ENCODE measurements at places on chromosomes 13 and 19. TPM values are rescaled to one million over a fixed set of nuclear protein-coding genes. Genes with fewer than 3 reads are reported as not detected.
A peak's percentile ranks its signal among the peaks of the same experiment; 100 is the strongest.

Gene VSTM2B
- 8.7 TPM for total RNA-seq

- DNase-seq = peak; percentile 5
These were observed 788 bp upstream of the RTBDN start for GRCh38 chr19:12834976-12835757.

DNA sequence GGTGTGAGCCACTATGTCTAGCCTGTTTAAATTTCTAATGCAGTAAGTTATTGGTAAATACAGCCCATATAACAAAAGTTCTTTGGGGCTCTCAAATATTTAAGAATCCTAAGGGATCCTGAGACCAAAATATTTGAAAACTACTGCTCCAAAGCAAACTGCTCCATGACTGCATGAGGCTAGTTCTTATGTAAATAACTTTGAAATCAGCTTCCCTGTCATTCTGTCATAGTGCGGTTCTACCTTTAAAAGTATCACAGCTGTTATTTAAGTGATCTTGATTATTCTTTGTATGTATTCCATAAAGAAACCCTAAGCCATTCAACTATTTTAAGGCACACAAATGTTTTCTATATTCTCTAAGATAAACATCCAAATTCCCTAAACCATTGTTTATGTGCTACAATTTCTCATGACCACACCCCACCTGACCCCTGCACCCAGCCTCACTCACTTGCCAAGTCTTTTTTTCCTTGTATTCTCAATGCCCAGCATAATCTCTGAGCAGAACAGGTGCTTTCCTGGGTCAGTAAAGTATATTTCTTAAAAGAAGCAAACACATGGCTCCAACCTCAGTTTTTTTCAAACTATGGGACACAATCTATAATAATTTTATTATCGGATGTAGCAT is 146.6 kb downstream of the RNF17 start:
- peak; percentile 44 for DNase-seq

DNA sequence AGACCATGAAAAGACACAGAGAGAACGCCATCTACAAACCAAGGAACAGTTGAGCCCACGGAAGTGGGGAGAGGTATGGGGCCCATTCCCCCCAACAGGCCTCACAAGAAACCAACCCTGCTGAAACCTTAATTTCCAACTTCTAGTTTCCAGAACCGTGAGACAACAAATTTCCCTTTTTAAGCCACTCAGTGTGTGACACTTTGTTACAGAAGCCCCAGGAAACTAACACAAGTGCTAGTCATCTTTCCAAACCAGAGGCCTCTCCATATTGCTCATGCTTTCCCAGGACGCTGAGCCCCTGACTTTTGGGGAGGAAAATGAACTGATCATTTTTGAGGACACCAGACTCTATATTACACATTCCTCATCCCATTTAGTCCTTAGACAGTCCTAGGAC is 186.8 kb downstream of the NUFIP1 start:
- no peak for DNase-seq

Gene NLRP12
- 0.31 TPM for total RNA-seq

DNA sequence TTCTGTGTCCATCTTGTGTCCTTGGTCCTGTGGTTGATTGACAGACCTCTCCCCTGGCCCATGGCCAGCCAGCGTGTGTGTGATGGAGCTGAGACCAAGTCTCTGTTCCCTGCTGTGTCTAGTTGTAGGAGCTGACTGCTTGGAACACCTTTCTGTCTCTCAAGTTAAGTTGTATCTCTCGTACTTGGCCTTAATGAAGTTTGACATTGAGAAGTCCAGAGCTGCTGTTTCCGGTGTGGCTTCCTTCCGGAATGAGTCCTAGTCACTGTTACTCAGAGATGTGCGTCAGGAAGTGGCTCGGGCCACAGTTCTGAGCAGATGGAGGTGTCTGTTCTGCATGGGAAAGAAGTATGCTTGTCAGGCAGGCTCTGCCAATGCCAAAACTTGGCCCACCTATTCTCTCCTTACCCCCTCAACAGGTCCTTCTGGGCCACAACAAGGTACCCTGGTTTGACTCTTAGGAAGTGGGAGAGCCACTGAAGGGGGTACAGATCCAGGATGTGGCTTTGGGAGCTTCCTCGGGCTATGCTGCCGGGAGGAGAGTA is 54.3 kb downstream of the GATAD2A start:
- no peak for DNase-seq

Gene SIGLEC10
- not detected for total RNA-seq

DNA sequence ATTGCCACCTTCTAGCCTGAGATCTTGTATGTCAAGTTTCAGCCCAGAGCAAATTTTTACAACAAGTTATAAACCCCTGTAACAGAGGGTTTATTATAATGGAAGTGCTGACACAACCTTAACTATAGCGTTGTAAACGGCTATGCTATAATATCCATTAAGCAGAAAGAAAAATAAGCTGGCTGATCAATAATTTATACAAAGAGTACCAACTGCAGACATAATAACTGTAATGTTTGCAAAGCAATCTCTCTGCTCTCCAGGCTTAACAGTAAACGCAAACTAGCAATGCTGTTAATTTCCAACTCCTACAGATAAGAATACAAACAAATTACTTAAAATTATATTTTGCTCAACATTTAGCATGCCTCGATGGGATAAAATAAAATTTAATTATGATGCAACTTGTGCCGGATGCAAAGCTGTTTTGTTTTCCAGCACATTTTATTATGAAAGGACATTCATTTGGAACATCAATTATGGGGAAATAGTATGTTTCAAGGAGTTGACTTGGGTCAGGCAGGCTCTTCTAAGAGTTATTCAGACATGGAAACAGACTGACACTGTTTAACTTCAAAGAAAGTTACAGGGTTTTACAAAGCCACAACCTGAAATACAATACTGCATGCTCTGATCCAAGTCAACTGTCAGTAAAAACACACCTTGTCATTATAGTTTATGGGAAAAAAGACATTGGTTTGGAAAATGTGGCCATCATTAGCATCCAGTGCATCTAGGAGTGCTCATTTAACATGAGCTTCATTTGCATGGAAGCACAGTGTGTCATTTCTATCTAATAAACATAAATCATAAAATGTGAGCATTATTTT is 6.6 kb upstream of the DACH1 start:
- DNase-seq = no peak

- peak; percentile 60 for DNase-seq
These were observed 355.8 kb downstream of the MYO16 start for GRCh38 chr13:108985166-108985565.

DNA sequence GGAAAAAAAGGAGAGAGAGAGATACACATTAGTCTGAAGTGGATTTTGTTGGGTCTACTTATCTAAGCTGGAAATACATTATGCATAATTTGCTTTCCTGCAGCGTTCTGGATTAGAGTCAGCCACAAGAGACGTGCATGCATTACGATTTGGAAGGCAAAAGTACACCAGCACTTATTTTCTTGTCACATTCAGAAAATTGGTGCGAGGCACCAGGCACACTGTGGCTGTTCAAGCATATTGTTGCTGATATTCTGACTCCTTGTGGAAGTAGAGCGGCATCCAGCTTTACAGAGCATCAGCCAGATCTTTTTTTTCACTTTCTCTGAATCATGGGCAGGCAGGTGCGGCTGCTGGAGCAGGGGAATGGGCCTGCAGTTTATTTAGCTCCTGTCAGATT is 905.6 kb upstream of the SPRY2 start:
- no peak for DNase-seq

GRCh38 chr13:36412736-36413135 is 19.6 kb upstream of the CCNA1 start:
- DNase-seq = no peak

DNA sequence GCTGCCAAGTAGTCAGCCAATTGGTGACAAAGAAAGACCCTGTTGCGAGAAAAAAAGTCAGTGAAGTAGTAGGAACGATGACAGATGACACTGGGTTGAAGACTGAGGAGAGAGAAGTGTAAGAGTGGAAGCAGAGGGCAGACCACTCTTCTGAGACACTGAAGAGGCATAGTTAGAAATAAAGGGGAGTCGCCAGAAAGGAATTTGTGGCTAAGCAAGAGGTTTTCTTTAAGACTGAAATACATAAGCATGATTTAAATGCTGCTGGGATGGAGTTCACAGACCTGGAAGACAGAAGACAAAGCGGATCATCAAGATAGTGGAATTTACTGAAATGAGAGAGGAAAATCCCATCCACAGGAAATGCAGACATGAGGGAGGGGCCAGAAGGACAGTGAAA is 56.2 kb upstream of the USPL1 start:
- no peak for DNase-seq

Gene C2CD4C
- total RNA-seq = 0.78 TPM

- no peak for DNase-seq
These were observed 19.8 kb downstream of the STK24 start for GRCh38 chr13:98556968-98557631.

- DNase-seq = no peak
These were observed 1.4 kb downstream of the ABCA7 start for GRCh38 chr19:1041272-1041834.

DNA sequence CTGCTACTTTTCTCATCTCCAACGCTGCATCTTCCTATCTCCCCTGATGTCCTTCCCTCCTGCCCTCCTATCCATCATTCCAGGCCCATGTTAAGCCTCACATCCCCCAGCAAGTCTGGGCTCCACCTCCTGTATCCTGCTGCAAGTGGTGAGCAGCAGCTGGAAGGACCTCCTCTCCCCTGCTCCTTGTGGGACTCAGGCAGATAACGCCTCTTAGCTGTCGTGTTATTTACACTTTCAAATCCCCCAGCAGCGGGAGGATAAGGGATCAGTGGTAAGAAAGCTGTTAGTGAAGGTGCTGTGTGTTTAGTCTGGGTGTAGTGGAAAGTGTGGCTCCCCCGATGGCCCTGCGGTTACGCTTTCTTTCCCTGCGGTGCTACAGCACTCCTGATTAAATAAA is 211.9 kb downstream of the ZNF536 start:
- DNase-seq = no peak

GRCh38 chr19:19460258-19460731 is 54.8 kb downstream of the GATAD2A start:
- no peak for DNase-seq

Gene FUZ
- 26.2 TPM for total RNA-seq

Gene ZNF471
- total RNA-seq = 1.4 TPM

- DNase-seq = no peak
These were observed 16.2 kb downstream of the CAPN12 start for GRCh38 chr19:38727868-38728660.

Gene ADM5
- total RNA-seq = 1.4 TPM

DNA sequence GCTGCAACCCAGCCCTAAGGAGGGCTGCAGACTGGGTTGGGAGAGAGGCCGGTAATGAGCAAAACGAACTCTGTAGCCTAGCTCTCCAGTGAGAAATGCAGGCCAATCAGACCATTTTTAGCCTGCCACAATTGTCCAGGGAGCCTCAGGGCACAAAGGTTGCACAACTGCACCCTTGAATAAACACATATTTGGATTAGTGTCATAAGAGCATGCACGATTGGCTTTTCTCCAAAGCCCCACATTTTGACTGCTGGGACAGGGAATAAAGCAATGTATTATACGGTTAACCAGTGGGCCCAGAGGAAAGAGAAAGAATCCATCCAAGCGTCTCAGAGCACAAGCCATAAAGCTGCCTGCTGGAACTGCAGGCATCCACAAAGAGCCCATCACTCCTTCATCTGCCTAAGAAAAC is 729.4 kb upstream of the SGCG start:
- DNase-seq = peak; percentile 39

- DNase-seq = peak; percentile 30
These were observed 772.9 kb upstream of the SLITRK6 start for GRCh38 chr13:86572115-86572514.

GRCh38 chr13:110773480-110773879 is 60.0 kb downstream of the ING1 start:
- DNase-seq = no peak

GRCh38 chr19:41025871-41026270 is 34.8 kb downstream of the CYP2B6 start:
- no peak for DNase-seq

- no peak for DNase-seq
These were observed at the start of gene TICAM1 for GRCh38 chr19:4831304-4831978. TSS of gene TICAM1 (minus strand) at chr19:4831712. CDS start at chr19:4818377, 13,335 bp downstream.

DNA sequence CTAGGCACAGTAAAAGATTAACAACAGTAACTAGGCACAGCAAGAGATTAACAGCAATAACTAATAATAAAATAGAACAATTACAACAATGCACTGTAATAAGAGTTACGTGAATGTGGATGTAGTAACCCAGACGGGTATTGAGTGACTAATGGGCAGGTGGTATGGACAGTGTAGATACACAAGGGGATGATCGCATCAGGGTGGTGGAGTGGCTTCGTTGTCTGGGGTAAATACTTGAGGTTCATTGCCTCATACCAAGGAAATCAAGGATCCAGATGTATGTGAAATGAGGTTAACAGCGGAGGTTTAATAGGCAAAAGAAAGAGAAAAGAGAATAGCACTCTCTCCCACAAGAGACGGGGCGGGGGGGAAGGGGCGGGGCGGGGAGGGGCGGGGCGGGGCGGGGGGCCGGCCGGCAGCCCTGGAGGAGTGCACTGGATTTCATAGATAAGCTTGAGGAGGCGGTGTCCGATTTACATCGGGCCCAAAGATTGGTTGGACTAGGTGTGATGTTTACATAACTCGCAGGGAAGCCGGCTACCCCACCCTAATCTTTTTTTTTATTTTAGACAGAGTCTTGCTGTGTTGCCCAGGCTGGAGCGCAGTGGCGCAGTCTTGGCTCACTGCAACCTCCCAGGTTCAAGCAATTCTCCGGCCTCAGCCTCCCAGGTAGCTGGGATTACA is 106.3 kb downstream of the KCTD15 start:
- DNase-seq = peak; percentile 34

Gene PEAK3
- 0.06 TPM for total RNA-seq

GRCh38 chr19:55406826-55407549 is 600 bp downstream of the UBE2S start:
- DNase-seq = no peak

GRCh38 chr13:90592943-90593342 is 754.5 kb upstream of the MIR17HG start:
- DNase-seq = no peak

- DNase-seq = no peak
These were observed 3.7 kb upstream of the C2CD4C start for GRCh38 chr19:412356-413355.

Gene GTF3A
- 169 TPM for total RNA-seq

Gene ATXN8OS
- not detected for total RNA-seq

DNA sequence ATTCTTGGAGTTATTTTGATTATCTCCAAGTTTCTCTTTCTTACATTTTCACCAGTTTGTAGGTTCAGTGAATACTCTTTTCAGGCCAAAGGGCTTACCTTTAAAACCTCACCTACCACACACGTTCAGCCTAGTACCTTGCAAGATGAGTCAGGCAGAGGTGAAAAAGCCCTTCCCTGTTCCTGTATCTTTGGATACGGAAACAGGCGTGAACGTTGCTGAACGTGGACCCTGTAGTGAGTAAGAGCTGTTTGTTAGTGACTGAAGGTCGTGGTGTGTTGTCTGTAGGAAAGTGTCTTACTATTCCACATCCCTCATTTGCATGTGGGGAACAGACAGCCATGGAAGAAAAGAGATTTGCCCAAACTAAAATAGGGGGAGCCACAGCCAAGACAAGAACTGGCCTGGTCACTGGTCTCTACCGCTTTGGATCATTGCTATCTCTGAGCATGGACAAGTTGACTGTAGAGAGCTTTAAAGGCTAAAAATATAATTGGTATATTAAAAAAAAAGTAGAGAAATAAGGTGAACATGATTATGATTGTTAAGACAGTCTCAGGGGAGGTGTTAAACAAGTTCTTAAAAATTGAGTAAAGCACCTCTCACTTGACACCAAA is 3.5 kb downstream of the CEBPG start:
- no peak for DNase-seq

- DNase-seq = no peak
These were observed at the start of gene CACNG7 for GRCh38 chr19:53908935-53909415. TSS of gene CACNG7 (plus strand) at chr19:53909278. CDS start at chr19:53912832, 3,554 bp downstream.

GRCh38 chr19:17073869-17074633 is 1.2 kb downstream of the HAUS8 start:
- no peak for DNase-seq

- no peak for DNase-seq
These were observed 29.2 kb downstream of the XPO4 start for GRCh38 chr13:20873348-20873747.

Data from H4 (cell line).